Lower lobe of right lung (tissue), 2 donors: ENCODE measurements at places on chromosomes 1 and 21. TPM values are rescaled to one million over a fixed set of nuclear protein-coding genes. Genes with fewer than 3 reads are reported as not detected.

Gene ECM1
- total RNA-seq = 16.9 TPM

DNA sequence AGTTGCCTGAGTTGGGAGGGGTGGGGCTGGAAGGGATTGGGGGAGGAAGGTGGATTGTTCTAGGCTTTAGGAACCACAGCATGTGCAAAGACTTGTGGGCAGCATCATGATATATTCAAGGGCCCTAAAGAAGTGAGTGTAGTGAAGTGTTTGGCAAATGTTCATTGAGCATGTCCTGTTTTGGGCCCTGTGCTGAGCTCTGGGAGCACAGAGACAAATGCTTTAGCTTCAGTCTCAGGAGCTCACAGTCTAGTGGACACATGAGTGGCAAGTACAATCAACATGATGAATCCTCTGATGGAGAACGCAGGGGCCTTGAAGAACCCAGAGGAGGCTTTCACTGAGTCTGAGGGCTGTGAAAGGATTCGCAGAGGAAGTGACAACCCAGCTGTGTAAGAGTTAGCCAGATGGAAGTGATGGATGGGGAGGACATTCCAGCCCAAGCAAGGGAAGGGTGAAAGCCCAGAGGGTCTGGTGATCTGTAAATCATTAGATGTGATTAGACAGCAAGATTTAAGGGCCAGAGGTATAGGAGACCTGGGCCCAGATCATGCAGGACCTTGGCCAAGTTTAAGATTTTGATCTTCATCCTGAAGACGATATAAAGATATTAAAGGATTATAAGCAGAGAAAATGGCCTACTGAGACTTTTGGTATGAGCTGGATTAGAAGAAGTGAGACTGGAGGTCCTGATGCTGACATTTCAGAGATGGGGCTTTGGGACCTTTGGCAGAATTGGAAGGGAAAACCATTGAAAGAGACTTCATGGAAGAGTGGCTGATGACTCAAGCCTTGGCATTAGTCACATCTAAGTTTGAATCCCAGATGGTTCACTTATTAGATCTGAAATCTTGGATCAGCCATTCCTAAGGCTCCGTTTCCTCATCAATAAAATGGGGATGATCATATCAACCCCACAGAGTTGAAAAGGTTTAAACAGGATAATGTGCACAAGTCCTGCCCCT lies 4.6 kb downstream of the IPO13 start:
- DNase-seq = no peak
- peaks cover 20% of the 10 kb centered on the region for H3K4me1 ChIP-seq
- H3K4me3 ChIP-seq = no peak overlapping the region
- no peaks in the 10 kb centered on the region for H3K27me3 ChIP-seq
- H3K27ac ChIP-seq = no peak overlapping the region

- no peaks in the 10 kb centered on the region for H3K36me3 ChIP-seq
- H3K4me1 ChIP-seq = no peaks in the 10 kb centered on the region
- H3K4me3 ChIP-seq = no peak overlapping the region
- no peaks in the 10 kb centered on the region for H3K27me3 ChIP-seq
- no peak for DNase-seq
These were observed 495.6 kb upstream of the C1orf87 start for GRCh38 chr1:60569189-60569588.

- peaks cover 12% of the 10 kb centered on the region for H3K4me1 ChIP-seq
- no peak for DNase-seq
- H3K27ac ChIP-seq = no peak overlapping the region
- peaks cover 3% of the 10 kb centered on the region for H3K27me3 ChIP-seq
- no peaks in the 10 kb centered on the region for H3K36me3 ChIP-seq
- H3K4me3 ChIP-seq = no peak overlapping the region
These were observed 9.0 kb downstream of the ADORA1 start for GRCh38 chr1:203136409-203137042.

Gene CLCNKA
- 0.65 TPM for total RNA-seq
